ENCODE measurements at places on chromosomes 2 and 18.

DNA sequence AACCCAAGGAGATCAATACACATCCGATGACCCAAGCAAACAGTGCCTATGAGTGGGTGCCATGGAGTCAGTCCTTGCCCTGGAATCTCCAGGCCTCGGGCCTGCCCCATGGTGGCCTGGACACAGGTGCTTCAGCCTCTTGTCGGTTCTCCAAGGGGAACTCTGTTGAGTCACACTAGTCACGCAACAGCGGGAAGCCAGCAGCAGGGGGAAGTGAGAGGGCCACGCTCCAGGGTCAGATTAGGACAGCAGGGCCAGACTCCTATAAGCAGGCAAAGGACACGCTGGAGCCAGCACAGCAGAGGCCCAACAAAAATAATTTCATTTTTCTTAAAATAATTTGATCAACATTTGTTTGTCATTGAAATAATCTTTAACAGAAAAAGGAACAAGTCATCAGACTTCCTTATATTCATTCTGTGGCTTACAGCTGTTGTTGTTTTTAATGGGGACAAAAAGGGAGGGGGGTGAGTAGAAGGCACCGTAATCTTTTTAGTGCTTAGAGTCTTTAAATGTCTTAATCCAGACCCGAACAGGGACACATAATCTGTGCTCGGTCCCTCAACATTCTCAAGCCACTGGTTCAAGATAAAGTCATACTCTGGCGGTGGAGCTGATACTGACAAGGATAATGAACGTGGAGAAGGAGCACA is 16.4 kb upstream of the ARMC9 start:
- no peak for DNase-seq

GRCh38 chr2:157364257-157364974 is 38.8 kb upstream of the ERMN start:
- no peak for DNase-seq

DNA sequence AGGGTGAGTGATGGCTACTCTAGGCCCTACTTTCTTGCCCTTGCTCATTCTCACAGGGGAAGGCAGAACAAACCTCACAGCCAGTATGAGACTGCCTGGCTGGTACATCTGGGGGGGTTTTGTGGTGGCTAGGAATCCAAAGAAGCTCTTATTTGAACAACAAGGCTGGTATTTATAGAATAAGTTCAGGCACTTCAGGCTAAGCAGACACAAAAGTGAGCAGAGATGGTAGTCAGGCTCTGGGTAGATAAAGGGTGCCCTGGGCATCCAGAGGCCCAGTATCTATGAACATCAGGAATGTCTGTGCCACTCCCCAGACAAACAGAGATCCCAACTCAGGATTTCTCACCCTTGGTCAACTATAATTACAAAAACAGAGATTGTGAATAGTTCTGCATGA is 57.2 kb upstream of the RTN4 start:
- no peak for DNase-seq

GRCh38 chr2:220165401-220165800 is 538.0 kb downstream of the SLC4A3 start:
- DNase-seq = no peak

DNA sequence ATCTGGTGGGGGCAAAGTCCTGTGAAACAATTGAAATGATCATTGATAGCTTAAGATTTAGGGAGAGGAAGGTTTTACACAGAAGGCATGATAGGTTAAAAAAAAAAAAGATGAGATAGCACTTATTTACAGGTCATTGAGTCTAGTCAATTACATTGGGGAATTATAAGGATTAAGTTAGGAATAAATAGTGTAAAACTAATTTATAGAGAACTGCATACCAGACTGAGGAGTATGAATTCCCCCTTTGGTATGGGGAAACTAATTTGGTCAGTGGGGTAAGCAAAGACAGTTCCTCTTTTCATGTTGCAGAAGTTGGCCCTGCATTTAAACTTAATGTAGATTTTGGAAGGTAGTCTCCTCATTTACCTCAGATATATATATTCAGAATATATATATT is 10.8 kb downstream of the GLS start:
- DNase-seq = no peak

GRCh38 chr18:71919211-71919610 is 624.9 kb downstream of the CBLN2 start:
- no peak for DNase-seq

GRCh38 chr2:166768393-166769123 is 119.7 kb upstream of the XIRP2 start:
- DNase-seq = no peak

GRCh38 chr2:240600451-240600961 is 14.0 kb downstream of the CAPN10 start:
- no peak for DNase-seq

DNA sequence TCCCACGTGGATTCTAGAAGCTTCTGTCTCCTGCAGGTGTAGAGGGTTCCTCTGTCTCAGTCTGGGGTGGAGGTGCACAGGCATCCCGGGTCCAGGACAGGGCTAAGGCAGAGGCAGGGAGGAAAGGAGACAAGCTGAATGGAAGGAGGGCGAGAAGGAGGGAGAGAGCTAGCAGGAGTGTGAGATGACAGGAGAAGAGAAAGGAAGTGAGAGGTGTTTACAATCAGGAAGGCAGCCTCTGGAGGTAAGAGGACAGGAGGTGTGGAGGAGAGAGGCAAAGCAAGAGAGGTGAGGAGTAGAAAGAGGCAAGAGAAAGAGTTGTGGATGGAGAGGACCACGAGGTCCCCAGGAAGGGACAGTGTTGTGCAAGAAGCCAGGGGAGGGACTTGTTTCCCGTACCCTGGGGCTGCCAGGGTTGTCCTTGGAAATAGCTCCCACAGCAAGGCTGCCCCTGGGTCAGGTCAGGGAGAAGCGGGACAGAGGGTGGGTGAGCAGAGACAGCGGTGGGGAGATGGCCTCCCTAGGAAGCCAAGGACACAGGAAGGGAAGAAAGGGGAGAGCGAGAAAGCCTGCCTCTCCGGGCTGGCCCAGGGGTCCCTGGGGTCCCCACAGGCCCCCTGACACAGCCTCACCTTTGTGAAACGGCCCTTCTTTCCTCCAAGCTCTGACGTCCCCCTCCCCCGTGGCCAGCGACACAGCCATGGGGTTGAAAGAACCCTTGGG is 136.9 kb downstream of the CYP26B1 start:
- DNase-seq = no peak

- no peak for DNase-seq
These were observed 160.3 kb downstream of the IKZF2 start for GRCh38 chr2:212991120-212991519.

GRCh38 chr2:203761121-203761520 is 54.7 kb downstream of the CD28 start:
- DNase-seq = no peak

DNA sequence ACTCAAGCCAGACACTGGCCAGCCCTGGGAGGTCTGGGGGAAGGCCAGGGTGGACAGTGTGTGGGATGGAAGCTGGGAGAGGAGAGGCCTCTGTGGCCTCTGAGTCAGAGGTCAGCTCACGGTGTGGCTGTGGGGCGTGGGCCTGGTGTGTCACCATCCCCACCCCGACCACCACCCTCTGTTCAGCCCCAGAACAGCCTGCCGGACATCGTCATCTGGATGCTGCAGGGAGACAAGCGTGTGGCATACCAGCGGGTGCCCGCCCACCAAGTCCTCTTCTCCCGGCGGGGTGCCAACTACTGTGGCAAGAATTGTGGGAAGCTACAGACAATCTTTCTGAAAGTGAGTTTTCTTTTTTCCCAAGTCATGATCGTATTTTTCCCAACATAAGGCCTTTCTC is 110.5 kb downstream of the DYSF start:
- no peak for DNase-seq

GRCh38 chr2:4675295-4675694 is 971.9 kb downstream of the DCDC2C start:
- no peak for DNase-seq

- DNase-seq = peak; percentile 14
These were observed 44.3 kb upstream of the CAB39 start for GRCh38 chr2:230668184-230668938.

- DNase-seq = no peak
These were observed 33.1 kb downstream of the MARCO start for GRCh38 chr2:118975133-118975532.

DNA sequence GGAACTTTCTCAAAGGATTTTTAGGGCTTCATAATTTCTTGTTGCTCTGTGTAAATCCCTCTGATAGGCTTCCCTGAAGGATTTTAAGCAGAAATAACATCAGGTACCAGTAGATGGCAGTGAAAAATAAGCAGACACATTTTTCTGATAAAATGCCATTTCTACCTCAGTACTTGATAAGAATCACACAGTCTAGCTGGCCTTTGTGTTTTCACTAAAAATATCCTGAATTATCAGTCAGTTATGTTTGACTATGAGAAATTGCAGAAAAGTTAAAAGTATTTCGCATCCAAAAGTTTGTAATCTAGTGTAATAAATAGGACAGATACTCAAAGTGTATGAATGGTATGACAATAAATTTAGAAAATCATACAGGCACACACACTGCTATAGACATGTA is 68.7 kb downstream of the DNAJC10 start:
- no peak for DNase-seq

- DNase-seq = no peak
These were observed 8.6 kb downstream of the DNAJB2 start for GRCh38 chr2:219287580-219288265.

DNA sequence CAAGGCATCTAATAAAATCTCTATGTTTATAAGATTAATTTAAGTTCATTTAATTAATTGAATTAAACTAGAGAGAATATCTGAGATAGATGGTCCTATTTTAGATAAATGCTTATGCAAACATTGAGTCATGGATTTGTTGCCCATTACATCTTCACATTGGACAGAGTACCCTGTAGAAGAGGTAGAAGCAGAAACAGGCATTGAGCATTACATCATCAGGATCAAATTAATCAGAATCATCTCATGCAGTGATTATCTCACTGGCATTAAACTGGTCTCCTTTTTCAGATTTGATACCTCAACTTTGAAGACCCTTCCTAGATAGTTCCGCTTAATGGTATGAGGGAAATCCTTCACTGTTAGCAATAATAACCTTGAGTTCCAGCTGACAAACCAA is 469.6 kb upstream of the VRK2 start:
- no peak for DNase-seq

DNA sequence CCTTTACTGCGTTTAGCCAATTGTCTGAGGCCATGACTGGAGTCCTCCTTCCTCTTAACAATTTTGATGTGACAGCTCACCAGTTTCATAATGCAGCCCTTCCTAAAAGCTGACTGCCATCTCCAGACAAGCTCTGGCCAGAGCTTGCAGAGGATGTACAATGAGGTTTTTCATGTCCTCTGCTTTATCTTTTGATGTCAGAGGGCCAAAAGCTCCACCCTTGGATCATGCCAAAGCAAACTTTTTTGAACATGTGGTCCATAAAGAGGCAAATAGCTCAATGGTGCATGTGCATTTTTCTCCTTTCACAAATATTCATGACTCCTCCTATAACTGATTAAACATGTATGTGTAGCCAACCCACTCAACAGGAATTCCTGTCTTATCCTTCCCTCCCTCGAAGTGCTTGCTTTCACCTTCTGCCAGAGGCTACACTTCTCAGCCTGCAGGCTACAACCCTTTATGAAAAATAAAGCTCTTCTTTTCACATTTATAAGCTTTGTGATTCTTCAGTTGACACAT is 266.2 kb downstream of the FBXO15 start:
- no peak for DNase-seq

GRCh38 chr2:20382965-20383810 is 32.5 kb upstream of the PUM2 start:
- DNase-seq = no peak

GRCh38 chr18:6444466-6445228 is 29.9 kb upstream of the L3MBTL4 start:
- DNase-seq = no peak

DNA sequence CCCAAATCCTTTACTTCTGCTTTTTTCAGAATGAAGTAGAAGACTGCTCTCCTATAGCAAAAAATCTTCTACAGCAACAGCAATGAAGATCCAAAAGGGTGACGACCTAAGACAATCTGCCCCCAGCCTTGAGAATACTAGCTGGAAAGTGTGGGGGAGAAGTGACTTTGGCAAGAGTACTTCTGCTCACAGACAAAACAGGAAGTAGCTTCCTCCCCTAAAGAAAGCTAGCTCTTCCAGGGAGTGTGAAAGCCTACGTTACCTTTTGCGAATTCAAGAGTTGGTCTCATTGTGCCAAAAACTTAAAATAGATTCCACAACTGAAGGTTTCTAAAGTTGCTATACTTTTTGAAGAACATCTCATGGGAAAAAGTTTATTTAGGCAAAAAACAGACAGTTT is 1069.2 kb upstream of the CHAC2 start:
- no peak for DNase-seq

- no peak for DNase-seq
These were observed 8.8 kb upstream of the TMEM87B start for GRCh38 chr2:112046231-112046630.

DNA sequence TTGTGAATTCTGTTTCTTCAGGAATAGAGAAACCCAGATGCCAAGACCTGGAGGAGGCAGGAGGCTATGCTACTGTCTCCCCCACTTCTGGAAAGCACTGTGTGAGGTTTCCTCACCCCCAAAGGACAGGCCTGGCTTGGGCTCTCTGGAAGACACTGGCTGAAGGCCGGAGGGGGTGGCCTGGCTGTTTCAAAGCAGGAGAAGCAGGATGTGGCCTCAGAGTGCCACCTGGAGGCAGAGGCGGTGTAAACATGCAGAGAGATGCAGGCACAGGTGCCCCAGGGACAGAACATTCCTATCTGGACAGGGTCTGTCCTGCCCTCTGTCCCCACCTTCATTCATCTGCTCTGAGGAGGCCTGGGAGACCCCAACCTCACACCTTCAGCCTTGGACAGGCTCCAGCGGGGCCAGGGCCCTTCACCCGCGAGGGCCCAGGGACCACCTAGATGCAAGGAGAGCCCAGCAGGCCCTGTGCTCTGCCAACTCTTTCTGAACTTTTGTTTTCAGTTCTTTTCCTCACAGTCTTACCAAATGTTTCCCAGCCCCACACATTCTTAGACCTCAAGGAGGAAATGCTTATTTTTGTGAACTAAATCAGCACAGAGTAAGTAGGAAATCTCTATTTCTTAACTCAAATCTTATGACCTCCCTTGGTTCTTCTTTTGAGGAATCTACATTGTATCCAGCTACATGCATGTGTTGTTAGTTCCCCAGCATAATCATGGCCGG is 79.2 kb downstream of the LONRF2 start:
- DNase-seq = peak; percentile 30

- DNase-seq = peak; percentile 70
These were observed 253.8 kb downstream of the TGIF1 start for GRCh38 chr18:3703732-3704176.

- DNase-seq = no peak
These were observed 16.9 kb downstream of the ZBTB7C start for GRCh38 chr18:48392268-48392667.

DNA sequence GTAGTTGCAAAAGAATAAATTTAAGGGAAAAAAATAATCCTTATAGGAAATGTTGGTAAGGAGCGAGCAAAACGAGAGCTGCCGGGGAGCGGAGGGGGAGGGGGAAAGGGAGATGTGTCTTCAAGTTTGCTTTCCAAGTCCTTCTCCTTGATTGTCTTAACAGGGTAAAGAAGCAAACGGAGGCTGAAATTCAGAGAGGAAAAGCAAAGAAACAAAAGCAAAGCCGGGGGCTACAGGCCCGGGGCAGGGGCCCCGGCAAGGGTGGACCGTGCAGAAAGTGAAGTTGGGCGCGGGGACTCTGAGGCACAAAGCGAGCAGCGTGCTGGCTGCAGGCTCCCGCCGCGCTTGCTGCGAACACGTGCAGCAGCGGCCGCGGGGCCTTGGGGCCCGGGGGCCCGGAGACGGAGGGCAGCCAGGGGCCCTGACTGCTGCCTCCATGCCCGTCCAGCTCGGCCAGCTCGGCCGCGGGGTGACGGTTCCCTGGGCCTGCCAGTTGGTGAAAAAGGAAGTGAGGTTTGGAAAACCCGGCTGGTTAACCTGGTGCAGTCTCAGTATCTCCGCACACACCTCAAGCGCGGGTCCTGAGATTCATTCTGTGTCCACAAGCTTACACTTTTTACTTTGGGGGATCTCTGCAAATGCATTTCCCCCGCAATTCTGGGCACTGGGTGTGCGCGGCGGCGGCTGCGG is 4.1 kb downstream of the BCL11A start:
- DNase-seq = no peak

Data from hippocampal formation (tissue), 2 donors.